Ovary (tissue), 10 donors: ENCODE measurements at places on chromosomes 4 and X.

DNA sequence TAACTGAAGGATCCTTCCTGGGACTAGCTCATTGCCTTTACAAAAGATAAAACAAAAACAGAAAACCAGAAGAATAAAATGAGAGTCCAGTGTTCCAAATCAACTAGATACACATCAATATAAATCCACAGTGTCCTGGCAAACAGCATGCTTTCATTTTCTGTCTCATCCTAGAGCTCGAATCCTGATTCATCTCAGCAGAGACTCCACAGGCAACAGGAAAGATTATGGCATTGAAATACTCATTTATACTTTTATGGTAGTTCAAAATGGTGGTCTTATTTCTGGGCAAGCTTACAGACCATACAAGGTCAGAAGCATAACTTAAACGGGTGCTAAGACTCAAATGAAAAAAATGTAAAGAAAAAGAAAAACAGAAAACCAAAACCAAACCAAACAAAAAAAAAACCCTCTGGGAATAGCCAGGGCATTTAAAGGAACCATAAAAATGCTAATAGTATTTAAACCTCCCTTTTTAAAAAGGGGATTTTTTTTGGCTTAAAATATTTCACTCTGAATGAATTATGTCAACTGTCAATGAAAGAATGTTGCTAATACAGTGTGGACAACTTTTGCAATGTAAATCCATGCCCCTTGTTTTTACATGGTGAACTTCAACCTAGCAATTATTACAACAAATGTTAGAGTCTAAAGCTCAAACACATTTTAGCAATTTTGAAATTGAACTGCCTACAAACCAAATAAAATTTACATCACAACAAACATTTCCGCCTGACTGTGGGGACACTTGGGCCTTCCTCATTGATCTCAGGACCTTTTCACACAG lies 57.9 kb downstream of the GPR101 start:
- no peak for DNase-seq

- no peak for DNase-seq
These were observed 270.6 kb downstream of the BANK1 start for GRCh38 chr4:102061133-102061532.

- DNase-seq, result no peak
These were observed 20.5 kb downstream of the SLC25A5 start for GRCh38 chrX:119488749-119489148.

DNA sequence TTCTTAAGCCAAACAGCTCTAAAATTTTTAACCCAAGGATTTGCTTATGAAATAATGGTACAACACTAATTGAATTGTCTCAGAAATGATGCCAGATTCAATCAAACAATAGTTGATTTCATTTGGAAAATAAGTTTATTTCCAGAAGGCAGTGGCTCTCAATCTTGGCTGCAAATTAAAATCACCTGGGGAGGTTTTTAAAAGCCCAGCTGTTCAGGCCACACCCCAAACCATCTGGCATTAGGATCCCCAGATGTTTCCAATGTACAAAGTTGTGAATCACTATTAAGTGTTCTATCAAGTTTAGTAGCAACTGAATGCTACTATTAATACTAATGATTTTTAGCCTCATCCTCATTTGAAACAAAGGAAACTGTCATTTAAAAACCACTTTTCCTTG lies 22.2 kb downstream of the TMEM184C start:
- DNase-seq, result no peak
